Activated CD4-positive, alpha-beta memory T cell treated with anti-CD3 and anti-CD28 coated beads, Interleukin-2, amount 10 ng/mL, durations not matched to agents 7 days and 5 days (primary cell): ENCODE measurements at places on chromosomes 2 and 18. TPM values are rescaled to one million over a fixed set of nuclear protein-coding genes. Genes with fewer than 3 reads are reported as not detected.

RUFY4 gene
- 2.1 TPM for total RNA-seq

DNA sequence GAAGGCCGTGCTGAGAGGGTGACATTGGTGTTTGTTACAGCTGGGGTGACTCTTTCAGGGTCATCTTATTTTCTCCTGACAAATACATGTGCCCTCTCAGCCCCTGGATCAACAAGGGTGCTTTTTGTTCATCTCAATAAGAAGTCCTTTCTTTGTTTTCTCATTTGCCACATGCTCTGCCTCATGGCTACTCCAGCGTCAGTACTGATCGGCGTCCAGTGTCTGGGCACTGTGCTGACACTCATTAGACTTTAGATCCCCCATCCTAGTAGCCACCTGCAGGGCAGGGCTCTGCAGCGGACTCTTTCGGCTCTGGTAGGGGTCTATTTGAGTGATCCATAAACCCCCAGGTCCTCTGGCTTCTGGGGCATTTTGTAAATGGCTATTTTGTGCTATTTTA, 38.4 kb downstream of the NPPC start:
- DNase-seq = no peak

GRCh38 chr2:197348721-197349360, 38.3 kb upstream of the ANKRD44 start:
- DNase-seq = no peak

DNA sequence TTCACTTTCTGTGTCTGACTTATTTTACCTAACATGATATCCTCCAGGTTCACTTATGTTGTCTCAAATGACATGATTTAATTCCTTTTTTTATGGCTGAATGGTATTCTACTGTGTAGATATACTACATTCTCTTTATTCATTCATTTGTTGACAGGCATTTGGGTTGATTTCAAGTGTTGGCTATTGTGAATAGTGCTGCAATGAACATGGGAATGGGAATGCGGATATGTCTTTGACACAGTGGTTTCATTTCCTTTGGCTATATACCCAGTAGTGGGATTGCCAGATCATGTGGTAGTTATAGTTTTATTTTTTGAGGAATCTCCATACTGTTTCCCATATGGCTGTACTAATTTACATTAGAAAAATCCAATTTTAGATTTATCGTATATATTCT, 195.4 kb upstream of the KLHL14 start:
- no peak for DNase-seq

- DNase-seq = no peak
These were observed 30.7 kb upstream of the HDAC4 start for GRCh38 chr2:239431536-239431935.

DNA sequence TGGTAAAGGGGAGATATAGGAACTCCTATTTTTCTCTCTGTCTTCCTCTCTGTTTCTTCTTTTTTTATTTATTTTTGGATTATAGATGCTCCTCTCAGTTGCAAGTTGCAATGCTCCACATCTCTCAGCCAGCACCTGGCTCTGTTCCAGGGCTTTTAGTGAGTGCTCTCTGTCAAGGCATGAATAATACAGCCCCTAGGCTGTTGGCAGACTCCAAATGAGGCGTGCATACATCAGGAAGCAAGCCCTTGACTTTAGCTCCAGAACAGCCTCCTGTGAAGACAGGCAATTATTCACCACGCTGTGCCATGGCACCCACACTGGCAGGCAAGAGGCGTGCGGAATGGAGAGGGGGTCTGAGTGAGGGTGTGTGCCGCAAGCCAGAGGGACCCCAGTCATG, 228.1 kb upstream of the PXDN start:
- no peak for DNase-seq
